ENCODE measurements at places on chromosomes 13 and 19. TPM values are rescaled to one million over a fixed set of nuclear protein-coding genes. Genes with fewer than 3 reads are reported as not detected.

DNA sequence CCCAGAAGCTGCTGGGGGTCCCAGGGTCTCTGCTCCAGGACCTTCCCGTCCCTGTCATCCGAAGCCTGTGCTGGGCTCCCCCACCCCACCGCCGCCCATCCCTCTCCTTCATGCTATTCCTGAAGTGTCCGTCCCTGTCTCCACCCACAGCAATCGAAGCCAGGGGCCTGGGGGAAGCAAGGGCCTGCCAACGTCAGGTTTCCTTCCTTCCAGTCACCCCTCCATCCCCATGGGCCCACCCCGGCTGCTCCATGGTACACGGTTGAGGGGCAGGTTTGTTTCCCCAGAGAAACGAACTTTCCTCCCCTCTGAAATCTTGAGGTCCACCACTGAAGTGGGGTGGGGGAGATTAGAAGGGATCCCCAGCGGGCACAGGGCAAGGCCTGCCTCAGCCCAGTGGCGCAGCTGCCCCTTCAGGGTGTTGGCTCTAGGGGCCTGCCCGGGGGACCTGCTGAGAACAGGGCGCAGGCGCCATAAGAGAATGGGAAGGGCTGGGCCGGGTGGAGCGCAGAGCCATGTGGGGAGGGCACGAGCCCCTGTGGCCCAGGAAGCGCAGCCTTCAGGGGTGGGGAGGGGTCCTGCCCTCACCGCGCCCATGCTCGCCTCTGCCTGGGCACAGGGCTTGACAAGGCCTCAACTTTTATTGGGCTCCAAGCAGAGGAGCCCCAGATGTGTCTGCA is 16.1 kb downstream of the CEBPG start:
- H3K4me3 ChIP-seq: no peak overlapping the region
- H3K36me3 ChIP-seq: peaks cover 10% of the 10 kb centered on the region
- no peak for DNase-seq
- no peak overlapping the region for H3K27ac ChIP-seq
- H3K4me1 ChIP-seq: no peaks in the 10 kb centered on the region

NALCN gene
- total RNA-seq: not detected

GRCh38 chr13:67120872-67121531 is 109.1 kb downstream of the PCDH9 start:
- H3K4me1 ChIP-seq: no peaks in the 10 kb centered on the region
- H3K4me3 ChIP-seq: no peak overlapping the region
- no peak overlapping the region for H3K27ac ChIP-seq
- no peaks in the 10 kb centered on the region for H3K36me3 ChIP-seq

DNA sequence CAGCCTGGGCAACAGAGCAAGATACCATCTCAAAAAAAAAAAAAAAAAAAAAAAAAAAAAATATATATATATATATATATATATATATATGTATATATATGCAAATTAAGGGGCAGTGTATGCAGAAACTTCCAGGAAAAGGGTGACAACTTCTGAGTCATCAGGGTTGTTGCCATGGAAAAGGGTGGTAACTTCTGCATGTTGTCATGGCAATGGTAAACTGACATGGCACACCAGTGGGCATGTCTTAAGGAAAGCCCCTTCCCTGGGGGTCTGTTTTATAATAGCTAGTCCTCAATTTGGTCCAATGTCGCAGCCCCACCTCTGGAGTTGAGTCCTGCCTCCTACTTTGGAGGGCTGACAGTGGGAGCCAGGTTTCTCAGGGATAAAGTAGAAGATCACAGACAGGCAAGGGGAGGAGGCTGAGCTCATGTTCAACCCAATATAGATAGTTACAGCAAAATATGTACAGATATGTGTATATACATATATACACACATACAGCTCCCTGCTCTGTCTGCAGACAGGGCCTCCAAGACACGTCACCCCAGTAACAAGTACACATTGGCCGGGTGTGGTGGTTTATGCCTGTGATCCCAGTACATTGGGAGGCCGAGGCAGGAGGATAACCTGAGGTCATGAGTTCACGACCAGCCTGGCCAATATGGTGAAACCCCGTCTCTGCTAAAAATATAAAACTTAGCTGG is 7.2 kb upstream of the FCHO1 start:
- no peak overlapping the region for H3K27ac ChIP-seq
- no peaks in the 10 kb centered on the region for H3K27me3 ChIP-seq
- H3K4me1 ChIP-seq: peaks cover 13% of the 10 kb centered on the region
- no peak overlapping the region for H3K4me3 ChIP-seq
- DNase-seq: no peak
- no peaks in the 10 kb centered on the region for H3K36me3 ChIP-seq

- peak overlapping the region; percentile 59 for H3K4me3 ChIP-seq
- H3K36me3 ChIP-seq: no peaks in the 10 kb centered on the region
- no peaks in the 10 kb centered on the region for H3K27me3 ChIP-seq
- peak; percentile 34 for DNase-seq
- H3K4me1 ChIP-seq: peaks cover 96% of the 10 kb centered on the region
Measured at GRCh38 chr19:1855828-1856255, 7.5 kb downstream of the KLF16 start.

- H3K36me3 ChIP-seq: peaks cover 15% of the 10 kb centered on the region
- H3K4me1 ChIP-seq: no peaks in the 10 kb centered on the region
- H3K4me3 ChIP-seq: no peak overlapping the region
- peak; percentile 59 for DNase-seq
- no peaks in the 10 kb centered on the region for H3K27me3 ChIP-seq
Measured at GRCh38 chr13:46721054-46721453, 75.9 kb downstream of the ESD start.

- no peak for DNase-seq
- H3K4me3 ChIP-seq: no peak overlapping the region
- H3K27ac ChIP-seq: no peak overlapping the region
- H3K27me3 ChIP-seq: no peaks in the 10 kb centered on the region
Measured at GRCh38 chr13:107551521-107551920, 663.8 kb downstream of the LIG4 start.

GRCh38 chr13:66266761-66267160 is 963.4 kb downstream of the PCDH9 start:
- H3K4me1 ChIP-seq: no peaks in the 10 kb centered on the region
- DNase-seq: no peak
- no peak overlapping the region for H3K27ac ChIP-seq

NMRK2 gene
- total RNA-seq: not detected

DNA sequence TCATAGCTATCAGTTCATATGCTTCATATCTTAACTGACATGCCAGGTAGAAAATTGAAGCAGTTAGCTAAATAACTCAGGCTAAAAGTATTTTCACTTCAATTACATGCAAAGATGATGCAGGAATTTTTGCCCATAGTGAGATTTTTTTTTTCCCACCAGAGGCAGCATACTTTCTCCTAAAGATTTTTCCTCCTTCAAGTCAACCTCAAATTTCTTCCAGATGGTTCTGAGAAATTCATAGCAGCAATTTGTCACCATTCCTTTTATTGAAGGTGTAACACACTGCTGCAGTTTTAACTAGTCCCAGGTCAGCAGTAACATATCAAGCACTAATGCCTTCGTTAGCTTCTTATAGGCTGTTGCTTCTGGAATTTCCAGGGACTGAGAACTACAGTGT is 141.9 kb downstream of the SUCLA2 start:
- H3K4me1 ChIP-seq: no peaks in the 10 kb centered on the region
- no peak for DNase-seq
- H3K4me3 ChIP-seq: no peak overlapping the region
- H3K27me3 ChIP-seq: peaks cover 5% of the 10 kb centered on the region

- H3K4me1 ChIP-seq: peaks cover 17% of the 10 kb centered on the region
- no peak overlapping the region for H3K4me3 ChIP-seq
- H3K27ac ChIP-seq: no peak overlapping the region
- H3K27me3 ChIP-seq: no peaks in the 10 kb centered on the region
- DNase-seq: no peak
- peaks cover 4% of the 10 kb centered on the region for H3K36me3 ChIP-seq
Measured at GRCh38 chr13:74114641-74115040, 19.6 kb downstream of the KLF12 start.

GRCh38 chr13:39484506-39485313 is 118.3 kb downstream of the LHFPL6 start:
- H3K4me1 ChIP-seq: no peaks in the 10 kb centered on the region
- H3K27me3 ChIP-seq: peaks cover 8% of the 10 kb centered on the region
- DNase-seq: no peak
- no peaks in the 10 kb centered on the region for H3K36me3 ChIP-seq
- no peak overlapping the region for H3K4me3 ChIP-seq
- no peak overlapping the region for H3K27ac ChIP-seq

- H3K4me1 ChIP-seq: peaks cover 47% of the 10 kb centered on the region
- H3K36me3 ChIP-seq: peaks cover 12% of the 10 kb centered on the region
- no peaks in the 10 kb centered on the region for H3K27me3 ChIP-seq
- DNase-seq: peak; percentile 51
- peak overlapping the region; percentile 82 for H3K27ac ChIP-seq
Measured at GRCh38 chr19:1026783-1027649, 608 bp downstream of the CNN2 start.

- H3K4me3 ChIP-seq: no peak overlapping the region
- no peaks in the 10 kb centered on the region for H3K36me3 ChIP-seq
- H3K27ac ChIP-seq: no peak overlapping the region
- H3K4me1 ChIP-seq: no peaks in the 10 kb centered on the region
Measured at GRCh38 chr19:33726756-33727155, 69.9 kb upstream of the KCTD15 start.

GRCh38 chr13:48210178-48210577 is 22.8 kb upstream of the ITM2B start:
- no peaks in the 10 kb centered on the region for H3K4me1 ChIP-seq
- H3K27me3 ChIP-seq: peaks cover 3% of the 10 kb centered on the region
- peak; percentile 58 for DNase-seq
- H3K36me3 ChIP-seq: no peaks in the 10 kb centered on the region
- H3K27ac ChIP-seq: no peak overlapping the region

- H3K27ac ChIP-seq: no peak overlapping the region
- H3K36me3 ChIP-seq: no peaks in the 10 kb centered on the region
- no peaks in the 10 kb centered on the region for H3K4me1 ChIP-seq
- no peak overlapping the region for H3K4me3 ChIP-seq
- no peaks in the 10 kb centered on the region for H3K27me3 ChIP-seq
- DNase-seq: no peak
Measured at GRCh38 chr13:90768116-90768515, 579.4 kb upstream of the MIR17HG start.

DNA sequence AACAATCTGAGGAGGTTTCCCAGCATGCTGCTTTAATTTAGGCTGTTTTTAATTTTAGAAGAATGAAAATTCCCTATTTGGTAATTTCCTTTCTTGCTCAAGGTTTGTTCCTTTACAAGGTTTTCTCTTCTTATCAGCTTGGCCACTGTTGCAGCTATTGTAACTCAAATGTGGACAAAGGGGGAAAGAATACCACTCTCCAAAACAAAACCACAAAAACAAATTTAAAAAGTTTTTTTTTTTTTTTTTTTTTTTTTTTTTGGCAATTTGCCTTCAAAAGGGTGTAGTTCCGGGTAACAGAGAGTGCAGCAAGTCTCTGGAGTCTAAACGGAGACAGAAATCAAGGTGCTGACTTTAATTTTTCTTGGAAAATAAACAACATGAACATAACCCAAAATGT is 306.4 kb upstream of the ARGLU1 start:
- no peak for DNase-seq
- no peaks in the 10 kb centered on the region for H3K4me1 ChIP-seq
- H3K4me3 ChIP-seq: no peak overlapping the region
- H3K27me3 ChIP-seq: no peaks in the 10 kb centered on the region
- H3K27ac ChIP-seq: no peak overlapping the region
- H3K36me3 ChIP-seq: no peaks in the 10 kb centered on the region

RRAS gene
- total RNA-seq: 4.6 TPM

- H3K4me3 ChIP-seq: peak overlapping the region; percentile 66
- DNase-seq: peak; percentile 76
- peak overlapping the region; percentile 84 for H3K27ac ChIP-seq
- H3K36me3 ChIP-seq: no peaks in the 10 kb centered on the region
- H3K27me3 ChIP-seq: no peaks in the 10 kb centered on the region
- H3K4me1 ChIP-seq: peaks cover 56% of the 10 kb centered on the region
Measured at GRCh38 chr13:99434258-99434788, 66.9 kb upstream of the TM9SF2 start.

DNA sequence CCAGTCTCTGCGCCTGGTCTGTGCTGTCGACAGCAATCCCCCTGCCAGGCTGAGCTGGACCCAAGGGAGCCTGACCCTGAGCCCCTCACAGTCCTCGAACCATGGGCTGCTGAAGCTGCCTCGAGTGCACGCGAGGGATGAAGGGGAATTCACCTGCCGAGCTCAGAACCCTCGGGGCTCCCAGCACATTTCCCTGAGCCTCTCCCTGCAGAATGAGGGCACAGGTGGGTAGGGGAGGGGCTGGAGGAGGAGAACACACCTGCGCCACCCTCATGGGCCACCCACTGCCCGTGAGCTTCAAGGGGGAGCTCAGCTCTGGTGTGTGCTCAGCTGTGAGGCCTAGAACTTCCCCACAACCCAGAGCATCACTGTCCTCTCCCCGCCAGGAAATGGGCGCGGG is 38.6 kb upstream of the CD33 start:
- no peak for DNase-seq
- no peaks in the 10 kb centered on the region for H3K36me3 ChIP-seq
- no peaks in the 10 kb centered on the region for H3K4me1 ChIP-seq
- no peak overlapping the region for H3K4me3 ChIP-seq
- H3K27ac ChIP-seq: no peak overlapping the region
- H3K27me3 ChIP-seq: no peaks in the 10 kb centered on the region

SKA3 gene
- 3.0 TPM for total RNA-seq
